ENCODE measurements at places on chromosomes 6 and 20. TPM values are rescaled to one million over a fixed set of nuclear protein-coding genes. Genes with fewer than 3 reads are reported as not detected.
A peak's percentile ranks its signal among the peaks of the same experiment; 100 is the strongest.

DNA sequence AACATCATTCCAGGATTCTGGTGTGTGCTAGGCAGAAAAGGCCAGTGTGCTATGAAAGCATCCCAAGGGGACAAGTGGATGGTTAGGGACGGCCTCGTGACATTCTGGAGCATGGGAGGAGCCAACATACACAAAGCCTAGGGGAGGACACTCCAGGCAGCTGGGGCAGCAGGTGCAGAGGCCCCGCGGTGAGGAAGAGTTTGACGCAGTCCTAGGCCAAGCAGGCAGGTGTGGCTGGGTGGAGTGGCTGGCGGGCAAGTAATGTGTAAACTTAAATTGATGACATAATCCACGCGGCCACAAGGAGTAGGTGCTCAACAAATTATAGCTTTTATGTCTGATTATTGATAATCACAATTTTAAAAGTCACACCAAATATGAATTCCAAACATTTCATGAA, 93.6 kb downstream of the TMEM242 start:
- DNase-seq = no peak

- DNase-seq = peak; percentile 45
These were observed 23.5 kb downstream of the CARMIL1 start for GRCh38 chr6:25302677-25303128.

- peak; percentile 97 for DNase-seq
These were observed 3.1 kb upstream of the GPSM3 start for GRCh38 chr6:32195652-32195901.

- no peak for DNase-seq
These were observed 118.1 kb downstream of the TRDN start for GRCh38 chr6:123518441-123519188.

- no peak for DNase-seq
These were observed 350.8 kb downstream of the RNGTT start for GRCh38 chr6:88612631-88613030.

DNA sequence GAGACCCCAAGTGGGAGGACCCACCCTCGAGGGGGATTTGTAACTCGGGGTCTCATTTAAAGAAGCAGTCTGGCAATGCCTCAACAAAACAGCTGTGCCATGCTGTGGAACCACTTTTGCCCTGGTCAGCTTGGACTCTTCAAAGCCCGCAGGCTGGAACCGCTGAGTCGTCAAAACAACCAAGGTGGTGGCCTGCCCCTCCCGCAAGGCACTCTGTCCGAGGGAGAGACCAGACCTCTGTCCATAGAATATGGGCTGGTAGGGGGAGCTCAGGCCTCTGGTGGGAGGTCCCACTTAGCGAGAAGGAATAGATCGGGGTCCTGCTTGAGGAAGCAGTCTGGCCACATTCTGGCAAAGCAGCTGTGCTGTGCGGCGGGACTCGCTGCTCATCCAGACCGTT, 208.1 kb downstream of the BCKDHB start:
- no peak for DNase-seq

- DNase-seq = no peak
These were observed 55.0 kb upstream of the BHLHE23 start for GRCh38 chr20:63061771-63062100.

Gene C6orf15
- 0.13 TPM for total RNA-seq

DNA sequence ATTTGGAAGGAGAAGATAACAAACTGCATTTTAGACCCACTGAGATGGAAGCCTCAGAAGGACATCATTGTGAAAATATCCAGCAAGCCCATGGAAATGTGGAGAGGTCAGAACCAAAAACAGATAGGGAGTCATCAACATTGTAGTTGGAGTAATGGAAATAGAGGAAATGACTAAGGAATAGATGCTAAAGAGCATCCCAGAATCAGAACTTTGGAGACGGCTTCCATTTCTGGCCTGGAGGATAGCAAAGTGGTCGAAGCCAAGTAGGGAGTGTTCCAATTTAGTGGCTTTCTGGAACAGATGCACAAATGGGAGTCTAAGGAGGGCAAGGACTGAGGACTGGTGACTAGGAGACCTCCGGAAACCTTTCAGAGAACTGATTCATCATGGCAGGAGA, 3.6 kb downstream of the BEND6 start:
- no peak for DNase-seq

DNA sequence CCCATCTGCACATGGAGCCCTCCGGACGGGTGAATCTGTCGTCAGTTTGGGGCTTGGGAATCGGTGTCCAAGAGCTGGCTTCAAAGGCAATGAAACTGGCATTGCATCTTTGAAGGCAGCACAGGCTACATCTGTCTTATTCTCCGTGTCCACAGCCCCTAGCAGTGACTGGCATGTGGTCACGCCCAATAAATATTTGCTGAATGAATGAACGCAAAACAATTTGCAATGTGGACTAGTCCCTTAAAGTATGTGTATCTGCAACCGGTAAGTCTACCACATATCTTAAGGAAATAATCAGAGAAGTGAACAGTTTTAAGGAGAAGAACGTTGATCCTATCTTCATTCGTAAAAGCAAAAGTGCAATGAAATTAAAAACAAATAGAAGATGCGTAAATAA, 8.0 kb upstream of the PMEPA1 start:
- peak; percentile 85 for DNase-seq

Gene FOXS1
- not detected for total RNA-seq

Gene NFATC2
- not detected for total RNA-seq

Gene CFAP61
- total RNA-seq = 0.13 TPM

Gene DZANK1
- total RNA-seq = 0.64 TPM

- no peak for DNase-seq
These were observed 511 bp upstream of the OGFR start for GRCh38 chr20:62804021-62804626.

GRCh38 chr20:19821606-19822005, 63.5 kb downstream of the RIN2 start:
- no peak for DNase-seq

- DNase-seq = no peak
These were observed 610.5 kb upstream of the MAN1A1 start for GRCh38 chr6:119960036-119960435.

DNA sequence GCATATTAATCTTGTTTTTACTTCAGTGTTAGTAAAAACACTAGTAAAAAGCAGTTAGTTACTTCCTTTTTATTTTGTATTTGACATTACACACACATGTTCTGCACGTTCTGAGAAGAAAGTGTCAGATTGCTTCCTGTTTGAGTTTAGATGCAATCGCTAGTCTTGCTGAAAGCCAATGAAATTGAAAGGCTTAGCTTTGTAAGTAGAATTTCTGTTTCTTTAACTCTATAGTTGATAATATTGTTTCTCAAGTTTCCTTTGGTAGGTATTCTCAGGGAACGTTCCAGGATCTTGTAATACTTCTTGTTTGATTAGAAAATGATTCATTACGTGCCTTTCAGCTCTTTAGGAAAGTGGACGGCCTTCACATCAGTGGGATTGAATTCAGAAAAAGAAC, 55.0 kb downstream of the CDKAL1 start:
- peak; percentile 57 for DNase-seq

Gene WFDC2
- total RNA-seq = not detected

Gene STMND1
- total RNA-seq = not detected

Data from bronchial epithelial cell (primary cell).